ENCODE measurements at places on chromosomes 13 and 19. TPM values are rescaled to one million over a fixed set of nuclear protein-coding genes. Genes with fewer than 3 reads are reported as not detected.

DNA sequence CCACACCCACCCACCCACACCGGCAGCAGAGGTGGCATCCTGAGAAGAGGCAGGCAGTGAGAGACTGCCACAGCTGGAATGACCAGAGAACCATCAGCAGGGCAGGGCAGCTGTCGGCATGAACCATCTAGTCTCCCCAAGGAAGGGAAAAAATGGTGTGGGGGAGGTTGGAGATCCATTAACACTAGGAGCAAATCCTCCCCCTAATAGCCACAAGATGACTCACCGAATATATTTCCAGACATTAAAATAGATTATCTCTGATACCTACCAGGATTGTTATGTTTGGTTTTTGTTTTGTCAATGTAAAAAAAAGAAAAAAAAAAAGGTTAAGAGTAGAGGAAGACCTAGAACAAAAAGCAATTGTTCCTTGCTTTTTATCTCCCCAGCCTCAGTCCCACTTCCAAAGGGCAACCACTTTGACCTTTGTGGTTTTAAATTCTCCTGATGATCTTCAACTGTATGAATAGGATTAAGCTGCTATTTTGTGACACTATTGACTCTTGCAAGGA is 34.2 kb downstream of the THSD1 start:
- no peak for DNase-seq

DNA sequence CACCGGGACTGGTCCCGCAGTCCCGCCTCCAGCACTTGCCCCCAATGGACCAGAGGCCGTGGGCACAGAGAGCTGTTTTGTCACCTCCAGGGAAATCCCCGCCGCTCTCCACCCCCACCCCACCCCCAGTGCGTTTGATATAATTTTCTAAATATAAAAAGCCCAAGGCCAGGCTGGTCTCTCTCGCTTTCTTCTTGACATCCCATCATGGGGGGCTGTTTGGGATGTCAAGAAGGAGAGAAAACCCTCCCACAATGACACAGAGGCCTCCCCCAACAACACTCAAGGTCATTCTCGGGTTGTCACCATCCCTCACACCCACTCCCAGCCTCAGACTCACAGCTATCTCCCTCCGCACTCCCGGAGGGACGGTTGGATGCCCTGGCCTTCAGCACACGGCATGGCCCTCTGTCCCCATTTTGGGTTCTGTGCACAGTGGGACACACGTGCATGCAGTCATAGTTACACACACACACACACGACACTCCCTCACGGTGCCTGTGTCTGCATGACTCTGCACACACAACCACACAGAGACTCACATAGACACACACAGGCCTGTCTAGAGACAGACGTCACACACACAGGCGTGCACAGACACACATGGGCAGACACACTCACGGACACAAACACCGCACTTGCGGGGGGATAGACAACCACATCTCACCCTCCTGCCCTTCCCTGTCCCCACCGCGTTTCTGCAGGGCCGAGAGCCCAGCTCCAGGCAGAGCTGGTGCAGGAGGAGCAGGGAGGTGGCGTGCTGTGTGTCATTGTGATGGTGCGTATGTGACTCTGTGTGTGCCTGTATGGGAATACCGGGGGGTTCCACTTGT is 4.8 kb upstream of the NFIC start:
- DNase-seq = no peak

DNA sequence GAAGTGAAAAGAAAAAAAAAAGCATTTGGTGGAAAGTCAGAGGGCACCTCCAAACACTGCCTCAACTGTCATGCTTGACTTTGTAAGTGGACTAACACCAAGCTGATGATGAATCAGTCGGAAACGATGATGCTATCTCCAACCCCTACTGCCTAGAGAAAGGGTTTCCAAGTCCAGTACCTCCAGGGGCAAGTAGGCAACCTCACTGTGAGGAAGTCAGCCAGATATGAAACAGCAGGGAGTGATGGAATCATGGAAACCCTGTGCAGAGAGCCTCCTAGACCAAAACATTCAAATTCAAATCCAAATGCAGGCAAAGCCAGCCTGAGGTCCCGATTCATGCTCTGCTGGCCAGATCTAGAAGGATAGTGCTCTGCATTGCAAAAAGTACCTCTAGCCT is 100.9 kb upstream of the SERP2 start:
- DNase-seq = no peak

SLC6A16 gene
- 0.30 TPM for total RNA-seq

- no peak for DNase-seq
These were observed 4.8 kb upstream of the GJA3 start for GRCh38 chr13:20165417-20166257.

DNA sequence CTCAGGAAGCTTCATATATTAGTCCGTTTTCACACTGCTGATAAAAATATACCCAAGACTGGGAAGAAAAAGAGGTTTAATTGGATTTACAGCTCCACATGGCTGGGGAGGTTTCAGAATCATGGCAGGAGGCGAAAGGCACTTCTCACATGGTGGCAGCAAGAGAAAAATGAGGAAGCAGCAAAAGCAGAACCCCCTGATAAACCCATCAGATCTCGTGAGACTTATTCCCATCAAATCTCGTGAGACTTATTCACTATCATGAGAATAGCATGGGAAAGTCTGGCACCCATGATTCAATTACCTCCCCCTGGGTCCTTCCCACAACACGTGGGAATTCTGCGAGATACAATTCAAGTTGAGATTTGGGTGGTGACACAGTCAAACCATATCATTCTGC is 23.1 kb downstream of the FLT3 start:
- no peak for DNase-seq

TUBA3C gene
- not detected for total RNA-seq

DNA sequence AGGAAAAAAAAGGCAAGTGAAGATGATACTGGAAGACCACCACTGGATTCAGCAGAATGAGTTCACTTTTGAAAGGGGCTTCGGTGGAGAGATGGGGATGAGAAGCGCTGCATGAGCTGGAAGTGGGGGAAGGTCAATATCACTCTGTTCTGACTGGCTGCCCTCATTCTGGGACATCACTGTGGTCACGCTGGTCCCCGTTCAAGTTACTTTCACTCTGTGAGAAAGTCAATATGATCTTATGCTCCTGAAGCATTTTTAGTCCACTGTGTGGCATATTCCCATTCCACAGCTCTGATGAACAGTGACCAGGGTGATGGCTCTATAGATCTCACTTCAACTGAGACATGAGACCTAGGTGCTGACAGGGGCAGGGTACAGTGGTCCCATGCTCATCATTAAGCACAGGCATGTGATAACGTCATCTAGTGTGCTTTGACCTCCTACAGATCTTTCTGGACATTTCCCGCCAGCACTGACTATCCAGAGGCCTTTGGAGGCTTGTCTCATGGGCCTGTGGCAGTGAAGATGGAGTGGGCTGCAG is 40.2 kb upstream of the GPR183 start:
- no peak for DNase-seq

TRMT1 gene
- 42.8 TPM for total RNA-seq

CYP2F1 gene
- total RNA-seq = not detected

GRCh38 chr19:49057636-49058234 is at the start of gene CGB7:
Gene CGB7, minus strand, starts transcription at chr19:49057749. Its CDS starts 2,374 bp downstream, at chr19:49055375.
- peak; percentile 31 for DNase-seq

DNA sequence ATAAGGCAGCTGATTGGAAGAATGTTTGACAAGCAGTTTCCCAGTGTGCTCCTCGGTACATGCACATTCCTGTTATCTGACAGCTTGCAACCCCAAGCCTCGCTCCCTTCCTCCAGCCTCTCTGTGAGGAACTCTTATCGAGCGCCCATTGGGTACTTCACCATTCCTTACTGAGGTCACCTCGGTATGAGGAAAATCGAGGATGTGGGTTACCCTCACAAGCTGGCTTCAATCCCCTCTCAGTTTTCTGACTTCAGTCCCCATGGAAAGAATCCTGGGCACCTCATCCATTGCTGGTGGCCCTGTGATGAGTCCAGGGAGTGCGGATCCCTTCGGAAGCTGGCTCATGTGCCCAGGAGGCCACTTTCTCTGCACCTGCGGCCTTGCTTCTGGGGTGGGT is 17.3 kb downstream of the TEX29 start:
- no peak for DNase-seq

GRCh38 chr13:34867590-34867989 is 74.5 kb upstream of the NBEA start:
- peak; percentile 35 for DNase-seq

- peak; percentile 62 for DNase-seq
These were observed 106.8 kb upstream of the SPATA13 start for GRCh38 chr13:24053519-24054251.

DNA sequence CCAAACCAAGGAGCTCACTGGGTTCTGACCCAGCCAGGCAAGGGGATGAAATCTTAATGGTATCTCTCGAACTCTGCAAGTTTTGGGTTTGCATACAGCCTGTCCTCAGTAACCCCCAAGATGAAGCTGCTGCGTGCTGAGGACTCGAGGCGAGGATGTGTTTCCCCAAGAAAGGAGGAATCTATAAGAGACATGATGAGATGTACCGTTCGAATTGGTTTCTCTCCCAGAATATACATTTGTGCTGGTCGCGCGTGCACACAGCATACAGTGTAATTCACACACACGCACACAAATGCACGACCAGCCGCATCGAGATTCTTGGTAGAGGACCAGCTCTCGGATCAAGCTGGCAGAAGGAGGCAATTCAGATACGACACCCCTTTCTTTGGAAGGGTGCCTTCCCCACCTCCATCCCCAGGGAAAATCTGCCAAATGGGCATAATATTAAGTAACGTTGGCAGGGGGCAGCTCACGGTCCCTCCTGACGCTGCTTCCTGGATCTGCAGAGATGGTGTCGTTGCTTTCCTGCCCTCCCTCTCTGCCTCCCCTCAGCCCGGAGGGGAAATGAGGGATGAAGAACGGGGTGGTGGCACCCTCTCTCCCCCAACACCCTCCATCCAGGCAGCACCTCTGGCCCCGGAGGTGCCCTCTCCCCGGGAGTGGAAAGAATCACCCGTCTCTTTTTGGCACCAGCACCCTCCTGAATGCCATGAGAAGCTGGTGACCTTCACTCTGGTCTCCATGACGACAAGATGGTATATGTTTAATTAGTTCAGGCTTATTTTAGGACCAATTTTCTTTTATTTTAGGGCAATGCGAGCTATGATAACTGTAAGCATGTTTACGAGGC is 310.2 kb downstream of the ZNF536 start:
- DNase-seq = no peak

- no peak for DNase-seq
These were observed 93.2 kb upstream of the C1QTNF9B start for GRCh38 chr13:23990455-23990854.

GRCh38 chr13:113345486-113345885 is 18.4 kb downstream of the GRTP1 start:
- no peak for DNase-seq

GRCh38 chr13:44380404-44381165 is 7.0 kb downstream of the SERP2 start:
- DNase-seq = no peak

GRCh38 chr13:105345730-105346129 is 1189.7 kb downstream of the EFNB2 start:
- DNase-seq = no peak

GRCh38 chr19:51797480-51797879 is 2.5 kb downstream of the FPR3 start:
- no peak for DNase-seq

DNA sequence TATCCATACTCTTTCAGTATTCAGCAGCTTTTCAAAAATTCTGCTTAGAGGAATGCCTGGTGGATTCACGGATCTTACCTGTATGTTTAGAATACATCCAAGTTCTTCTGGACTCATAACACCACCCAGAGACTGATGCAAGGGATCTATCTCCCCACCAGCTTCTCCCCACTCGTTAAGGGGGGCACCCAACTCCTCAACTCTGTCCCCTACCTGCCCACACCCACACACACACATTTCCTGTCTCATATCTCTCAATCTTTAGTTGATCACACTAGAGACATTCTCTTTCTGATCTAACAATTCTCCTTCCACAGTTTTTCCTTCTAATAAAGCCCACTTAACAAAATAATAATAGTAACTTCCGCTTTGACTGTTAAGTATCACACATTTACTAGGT is 110.1 kb downstream of the DLEU7 start:
- DNase-seq = no peak

KCNRG gene
- 0.55 TPM for total RNA-seq

DNA sequence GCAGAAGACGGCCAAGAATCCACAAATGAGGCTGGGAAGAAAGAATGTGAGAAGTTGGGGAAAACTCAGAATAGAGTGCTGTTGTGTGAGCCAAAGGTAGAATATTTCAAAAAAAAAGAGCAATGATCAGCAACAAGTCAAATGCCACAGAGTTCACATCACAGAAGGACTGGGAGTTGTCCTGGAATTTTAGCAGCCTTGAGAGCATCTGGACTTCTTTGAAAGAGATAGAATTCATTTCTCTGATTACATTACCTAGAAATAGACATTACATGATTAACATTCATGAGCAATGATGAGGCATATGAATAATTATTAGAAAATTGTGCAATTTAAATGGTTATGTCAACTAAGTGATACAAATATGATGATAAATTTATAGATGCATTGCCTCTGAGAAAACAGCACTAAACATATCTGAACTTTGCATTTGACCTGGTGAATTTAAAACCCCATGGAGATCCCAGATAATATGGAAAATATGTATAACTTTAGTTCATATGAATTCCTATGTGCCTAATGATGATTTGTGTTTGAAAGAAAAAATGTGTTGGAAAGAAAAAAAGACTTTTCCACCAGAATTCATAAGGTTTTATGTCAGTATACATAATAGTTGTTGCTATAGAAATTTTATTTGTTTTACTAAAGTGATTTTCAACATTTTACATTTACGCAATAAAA is 186.2 kb downstream of the POSTN start:
- DNase-seq = no peak

ZNF616 gene
- 5.7 TPM for total RNA-seq

AMER2 gene
- not detected for total RNA-seq

TIMM13 gene
- total RNA-seq = 30.7 TPM

OR10H1 gene
- total RNA-seq = not detected

DNA sequence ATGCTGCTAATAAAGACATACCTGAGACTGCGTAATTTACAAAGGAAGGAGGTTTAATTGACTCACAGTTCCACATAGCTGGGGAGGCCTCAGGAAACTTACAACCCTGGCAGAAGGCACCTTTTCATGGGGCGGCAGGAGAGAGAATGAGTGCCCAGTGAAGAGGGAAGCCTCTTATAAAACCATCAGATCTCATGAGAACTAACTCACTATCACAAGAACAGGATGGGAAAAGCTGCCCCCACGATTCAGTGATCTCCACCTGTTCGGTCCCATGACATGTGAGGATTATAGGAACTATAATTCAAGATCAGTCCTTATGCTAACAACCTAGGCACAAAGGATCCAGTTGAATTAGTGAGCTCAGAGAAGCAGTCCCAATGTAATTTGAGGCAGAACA is 59.4 kb downstream of the GPC6 start:
- DNase-seq = no peak

CGB5 gene
- not detected for total RNA-seq

OR7D2 gene
- total RNA-seq = 0.05 TPM

- DNase-seq = no peak
These were observed 24.6 kb upstream of the EPHX3 start for GRCh38 chr19:15256708-15257331.

GRCh38 chr13:109476001-109476400 is 310.4 kb downstream of the IRS2 start:
- no peak for DNase-seq

DNA sequence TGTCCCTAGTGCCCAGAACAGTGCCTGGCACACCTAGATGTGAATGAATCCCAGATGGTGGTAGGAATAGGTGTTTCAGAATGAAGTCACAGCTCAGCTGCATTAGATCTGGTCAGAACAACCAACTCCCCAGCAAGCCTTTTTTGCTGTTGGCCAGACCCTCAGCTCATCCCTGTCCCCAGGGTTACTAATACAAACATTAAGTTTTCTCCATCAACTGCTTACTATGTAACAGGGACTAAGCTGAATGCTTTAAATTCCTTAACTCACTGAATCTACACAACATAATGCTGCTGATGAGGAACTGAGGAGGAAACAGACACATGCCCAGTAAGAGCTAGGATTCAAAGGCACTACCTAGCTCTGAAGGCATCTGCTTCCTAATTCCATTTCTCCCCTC is 18.8 kb downstream of the SMG9 start:
- DNase-seq = no peak
